ENCODE measurements at places on chromosomes 5 and 9.

- peaks cover 1% of the 10 kb centered on the region for H3K27me3 ChIP-seq
- H3K27ac ChIP-seq = no peak overlapping the region
- no peak for DNase-seq
- peaks cover 57% of the 10 kb centered on the region for H3K4me1 ChIP-seq
- H3K36me3 ChIP-seq = peaks cover 5% of the 10 kb centered on the region
These were observed 31.9 kb upstream of the STING1 start for GRCh38 chr5:139514486-139514856.

GRCh38 chr5:110251366-110251765 lies 475.1 kb downstream of the TMEM232 start:
- no peak for DNase-seq
- no peak overlapping the region for H3K4me3 ChIP-seq
- H3K36me3 ChIP-seq = no peaks in the 10 kb centered on the region
- H3K27me3 ChIP-seq = no peaks in the 10 kb centered on the region
- H3K27ac ChIP-seq = no peak overlapping the region
- H3K4me1 ChIP-seq = no peaks in the 10 kb centered on the region

DNA sequence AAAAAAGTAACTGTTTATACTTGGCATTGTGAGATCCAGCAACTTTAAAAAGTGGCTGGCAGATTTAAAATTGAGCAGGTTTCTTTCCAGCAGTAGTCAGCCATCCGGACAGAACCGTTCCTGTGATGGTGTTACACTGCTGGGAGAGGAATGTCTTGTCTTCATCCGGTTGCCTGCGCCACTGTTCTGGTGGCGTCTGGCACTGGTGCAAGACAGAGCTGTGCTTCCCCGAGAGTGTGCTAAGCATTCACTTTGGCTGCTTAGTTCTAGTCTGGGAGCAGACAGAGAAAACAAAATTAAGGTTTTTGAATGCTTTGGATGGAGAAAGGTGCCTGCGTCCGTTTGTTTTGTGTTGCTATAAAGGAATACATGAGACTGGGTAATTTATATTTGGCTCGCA lies 35.5 kb upstream of the CREBRF start:
- no peak overlapping the region for H3K4me3 ChIP-seq
- no peaks in the 10 kb centered on the region for H3K27me3 ChIP-seq
- DNase-seq = no peak
- peaks cover 48% of the 10 kb centered on the region for H3K36me3 ChIP-seq

DNA sequence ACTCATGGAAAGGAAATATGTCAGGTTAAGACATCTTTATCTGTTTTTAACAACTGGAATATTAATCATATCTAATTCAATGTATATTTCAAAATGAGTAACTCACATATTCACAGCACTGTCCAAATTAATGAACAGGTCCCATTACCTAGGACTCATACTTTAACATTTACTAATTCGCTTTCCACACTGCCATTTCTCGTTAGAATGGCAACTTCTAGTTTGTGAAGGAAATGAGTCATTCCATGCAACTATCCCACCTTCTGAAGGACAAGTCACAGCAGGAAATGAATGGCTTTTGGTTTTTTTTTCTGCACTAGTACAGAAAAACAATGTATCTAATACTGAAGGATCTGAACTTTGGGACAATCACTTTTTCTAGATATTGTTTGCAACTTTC lies 24.6 kb upstream of the IFNK start:
- H3K4me1 ChIP-seq = peaks cover 24% of the 10 kb centered on the region
- peaks cover 2% of the 10 kb centered on the region for H3K27me3 ChIP-seq
- H3K27ac ChIP-seq = no peak overlapping the region
- H3K36me3 ChIP-seq = no peaks in the 10 kb centered on the region

GRCh38 chr5:160155017-160155750 lies 35.9 kb upstream of the PWWP2A start:
- DNase-seq = no peak
- no peak overlapping the region for H3K4me3 ChIP-seq
- H3K27ac ChIP-seq = no peak overlapping the region
- no peaks in the 10 kb centered on the region for H3K27me3 ChIP-seq

All from activated naive CD8-positive, alpha-beta T cell treated with anti-CD3 and anti-CD28 coated beads, Interleukin-2, amount 50 U/mL, for 24 hours (primary cell).